ENCODE measurements at places on chromosomes 7 and 10.

DNA sequence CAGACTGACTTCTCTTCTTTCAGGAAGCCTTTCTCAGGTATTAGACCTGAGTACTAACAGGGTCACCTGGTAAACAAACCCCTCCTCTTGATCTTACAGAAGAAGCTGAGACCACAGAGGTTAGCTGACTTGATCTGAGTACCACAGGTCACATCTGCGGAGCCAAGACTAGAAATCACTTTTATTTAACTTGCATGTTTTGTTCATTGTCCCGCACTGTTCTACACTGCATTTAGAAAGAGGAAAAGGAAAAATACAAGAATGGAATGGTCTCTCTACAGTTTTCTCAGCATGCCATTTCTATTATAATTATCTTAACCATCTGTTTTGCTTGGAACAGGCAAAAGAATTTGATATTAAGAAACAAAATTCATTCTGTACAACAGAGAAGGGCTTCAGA, 245.6 kb upstream of the ETV1 start:
- no peak for DNase-seq

GRCh38 chr7:587767-588166, 68.1 kb upstream of the PDGFA start:
- DNase-seq, result no peak

DNA sequence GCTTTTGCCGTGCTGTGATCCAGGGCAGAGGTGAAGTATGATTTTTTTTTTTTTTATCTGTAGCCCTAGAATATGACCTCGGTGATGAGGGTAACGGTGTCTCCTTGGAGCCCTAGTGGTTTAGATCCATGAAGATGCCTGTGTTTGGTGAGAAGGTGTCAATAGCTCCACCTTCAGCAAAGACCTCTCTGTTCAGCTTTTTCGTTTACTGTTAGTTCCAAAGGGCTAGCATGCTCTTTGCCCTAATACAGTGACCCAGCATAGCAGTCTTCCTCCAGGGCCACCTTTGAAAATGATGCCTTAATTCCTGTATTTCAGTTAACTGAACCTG, 746 bp upstream of the MRPS16 start:
- DNase-seq, result no peak

DNA sequence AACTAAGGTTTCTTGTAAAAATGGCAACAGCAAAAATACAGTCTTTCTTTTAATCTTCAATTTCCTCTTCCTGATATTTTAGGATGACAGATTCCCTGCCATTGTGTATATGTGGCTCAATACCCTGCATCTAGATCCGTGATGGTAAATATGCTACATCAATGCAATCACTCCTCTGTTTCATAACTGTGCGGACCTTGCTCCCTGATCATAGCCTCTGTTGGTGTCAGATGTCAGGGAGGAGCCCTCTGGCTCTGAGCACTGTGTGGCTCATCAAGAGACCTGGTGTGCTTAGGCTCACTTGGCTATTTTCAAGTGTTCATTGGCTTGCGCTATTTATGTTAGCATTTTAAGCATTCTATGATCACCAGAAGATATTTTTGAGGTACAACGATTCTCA, 33.0 kb upstream of the AGR3 start:
- DNase-seq, result no peak

DNA sequence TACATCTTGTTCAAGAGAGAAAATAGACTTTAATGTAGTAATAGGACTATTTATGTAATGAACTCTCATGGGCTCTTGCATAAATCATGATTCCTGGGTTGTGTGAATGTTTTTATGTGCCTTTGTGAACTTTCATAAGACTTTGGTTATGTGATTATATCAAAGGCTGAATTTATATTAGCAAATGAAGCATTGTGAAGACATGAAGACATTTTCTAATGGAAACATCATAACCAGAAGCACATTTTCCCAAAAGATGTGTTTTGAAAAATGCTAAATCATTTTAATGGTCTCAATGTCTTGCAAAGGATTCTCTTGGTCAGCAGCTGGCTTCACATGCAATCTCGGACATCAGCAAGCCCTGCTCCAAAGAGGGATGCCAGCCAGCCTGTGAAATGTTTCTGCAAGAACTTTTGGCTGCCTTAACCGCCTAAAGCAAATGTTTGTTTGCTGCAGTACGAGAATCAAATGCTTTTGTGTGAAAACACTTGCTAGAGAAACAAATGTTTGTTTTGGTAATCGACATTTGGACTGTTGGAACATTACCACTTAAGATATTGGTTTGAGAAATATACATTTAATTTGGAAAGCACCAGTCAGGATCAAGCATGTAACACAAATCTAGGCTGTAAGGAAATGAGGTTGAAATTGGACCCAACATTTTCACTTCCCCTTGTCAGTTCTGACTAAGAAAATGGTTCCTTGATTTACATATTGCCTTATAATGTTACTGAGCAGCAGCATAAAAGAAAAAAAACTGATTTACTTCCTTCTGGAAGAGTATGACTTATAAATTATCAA, 102.1 kb downstream of the RTKN2 start:
- peak; percentile 40 for DNase-seq

DNA sequence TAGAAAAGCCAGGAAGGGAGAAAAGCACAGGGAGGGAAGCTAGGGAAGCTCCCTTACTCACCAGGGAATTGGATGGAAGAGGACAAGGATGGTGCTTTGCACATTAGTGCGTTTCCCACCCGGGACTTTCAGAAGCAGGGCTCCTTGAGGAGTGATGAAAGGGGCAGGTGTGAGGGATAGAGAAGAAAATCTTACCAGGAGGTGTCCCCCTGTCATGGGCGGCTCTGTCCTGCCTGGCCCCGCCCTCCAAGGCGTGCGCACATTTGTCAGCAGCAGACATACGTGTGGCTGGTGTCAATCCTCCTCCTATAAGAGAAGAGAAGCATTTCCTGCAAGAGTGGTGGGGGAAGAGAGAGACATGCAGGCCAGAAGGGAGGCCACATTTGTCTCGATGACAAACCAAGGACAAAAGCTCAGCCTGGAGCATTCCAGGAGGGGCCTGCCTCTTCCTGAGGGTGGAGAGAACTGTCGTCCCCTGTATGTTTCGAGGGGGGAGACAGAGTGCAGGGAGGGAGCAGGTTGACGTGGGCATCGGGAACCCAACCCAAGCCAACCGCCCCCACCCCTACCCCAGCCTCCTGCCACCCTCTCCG, 47.4 kb upstream of the COMTD1 start:
- no peak for DNase-seq

- DNase-seq, result no peak
These were observed 95.1 kb downstream of the SLIT1 start for GRCh38 chr10:97090644-97091043.

DNA sequence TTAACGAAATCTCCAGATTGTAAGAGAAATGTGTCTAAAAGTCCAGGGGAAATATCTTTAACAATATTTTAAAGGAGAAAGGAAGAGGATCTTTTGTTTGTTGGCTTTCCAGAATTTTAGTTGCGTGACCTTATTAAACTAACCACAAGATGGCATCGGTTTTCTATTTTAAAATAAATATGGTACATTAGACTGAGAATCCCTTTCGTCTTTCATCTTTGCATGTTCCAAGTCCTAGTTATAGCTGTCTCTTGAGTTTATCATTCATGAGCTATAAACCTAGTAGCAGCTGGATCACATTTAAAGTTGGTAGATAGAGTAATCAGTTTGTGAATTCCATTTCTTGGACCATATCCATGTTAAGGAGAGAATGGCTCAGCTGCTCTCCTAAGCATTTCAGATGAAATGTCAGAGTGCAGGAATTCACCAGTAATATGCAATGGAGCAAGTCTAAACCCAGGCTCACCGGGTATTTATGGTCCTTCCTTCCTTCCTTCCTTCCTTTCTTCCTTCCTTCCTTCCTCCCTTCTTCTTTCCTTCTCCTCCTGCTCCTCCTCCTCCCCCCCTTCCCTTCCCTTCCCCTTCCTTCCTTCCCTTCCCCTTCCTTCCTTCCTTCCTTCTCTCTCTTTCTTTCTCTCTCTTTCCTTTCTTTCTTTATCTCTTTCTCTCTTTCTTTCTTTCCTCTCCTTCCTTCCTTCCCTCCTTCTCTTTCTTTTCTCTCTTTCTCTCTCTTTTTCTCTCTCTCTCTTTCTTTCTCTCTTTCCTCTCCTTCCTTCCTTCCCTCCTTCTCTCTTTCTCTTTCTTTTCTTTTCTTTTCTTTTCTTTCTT, 57.8 kb upstream of the RAB18 start:
- DNase-seq, result peak; percentile 8

GRCh38 chr10:33333260-33334101, 986 bp downstream of the NRP1 start:
- DNase-seq, result no peak

DNA sequence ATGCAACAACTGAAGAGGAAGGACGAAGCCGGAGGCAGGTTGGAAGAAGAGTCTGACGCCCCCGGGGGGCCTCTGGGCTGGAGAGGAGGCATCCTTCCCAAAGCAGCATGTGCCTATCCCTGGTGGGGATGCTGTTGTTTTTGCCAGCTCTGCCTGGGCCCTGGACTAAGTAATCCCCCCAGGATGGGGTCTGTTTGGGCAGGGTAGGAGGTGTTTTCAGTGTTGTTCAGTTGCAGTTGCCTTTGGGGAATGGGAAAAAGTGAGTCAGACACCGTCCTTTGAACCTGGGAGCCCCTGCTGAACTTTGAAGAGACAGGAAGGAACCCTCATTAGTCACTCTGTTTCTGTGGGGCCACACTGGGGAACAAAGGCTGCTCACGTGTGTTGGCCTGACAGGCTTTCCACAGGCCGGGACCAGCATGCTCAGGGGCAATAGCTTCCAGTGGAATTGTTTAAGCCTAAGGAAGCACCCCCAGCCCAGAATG, 35.2 kb upstream of the GDF10 start:
- DNase-seq, result no peak

DNA sequence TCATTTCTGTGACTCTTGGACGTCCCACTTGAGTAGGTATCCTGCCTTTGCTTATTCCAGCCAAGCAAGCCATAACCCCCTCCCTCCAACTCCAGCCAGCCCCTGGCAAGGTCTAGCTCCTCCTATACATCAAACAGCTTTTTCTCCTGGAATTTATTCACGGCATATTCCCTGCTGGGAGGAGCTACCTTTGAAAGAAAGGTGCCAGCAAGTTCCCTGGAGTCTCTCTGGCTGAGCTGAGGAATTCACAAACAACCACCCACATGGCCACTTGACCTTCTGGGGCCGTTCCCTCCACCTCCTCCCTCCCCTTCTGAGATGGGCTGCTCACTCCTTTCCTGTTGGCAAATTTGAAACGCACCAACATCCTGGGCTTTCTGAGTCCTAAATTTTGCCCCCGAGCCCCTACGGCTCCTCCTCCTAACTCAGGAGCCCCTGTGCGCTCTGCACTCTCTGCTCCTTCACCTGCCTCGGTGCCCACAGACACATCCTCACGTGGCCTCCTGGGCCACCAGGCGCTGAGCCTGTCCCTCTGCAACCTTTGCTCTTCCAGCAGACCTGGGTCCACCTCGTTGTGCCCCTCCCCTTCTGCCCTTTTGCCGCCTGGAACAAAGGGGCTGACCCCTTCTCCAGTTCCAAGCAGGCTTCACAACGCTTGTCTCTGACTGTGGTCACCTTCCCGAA, 48.0 kb downstream of the HSPA12A start:
- DNase-seq, result no peak

GRCh38 chr7:18530224-18531179, 35.0 kb downstream of the HDAC9 start:
- DNase-seq, result no peak

GRCh38 chr7:36673703-36674102, 50.6 kb downstream of the AOAH start:
- DNase-seq, result no peak

DNA sequence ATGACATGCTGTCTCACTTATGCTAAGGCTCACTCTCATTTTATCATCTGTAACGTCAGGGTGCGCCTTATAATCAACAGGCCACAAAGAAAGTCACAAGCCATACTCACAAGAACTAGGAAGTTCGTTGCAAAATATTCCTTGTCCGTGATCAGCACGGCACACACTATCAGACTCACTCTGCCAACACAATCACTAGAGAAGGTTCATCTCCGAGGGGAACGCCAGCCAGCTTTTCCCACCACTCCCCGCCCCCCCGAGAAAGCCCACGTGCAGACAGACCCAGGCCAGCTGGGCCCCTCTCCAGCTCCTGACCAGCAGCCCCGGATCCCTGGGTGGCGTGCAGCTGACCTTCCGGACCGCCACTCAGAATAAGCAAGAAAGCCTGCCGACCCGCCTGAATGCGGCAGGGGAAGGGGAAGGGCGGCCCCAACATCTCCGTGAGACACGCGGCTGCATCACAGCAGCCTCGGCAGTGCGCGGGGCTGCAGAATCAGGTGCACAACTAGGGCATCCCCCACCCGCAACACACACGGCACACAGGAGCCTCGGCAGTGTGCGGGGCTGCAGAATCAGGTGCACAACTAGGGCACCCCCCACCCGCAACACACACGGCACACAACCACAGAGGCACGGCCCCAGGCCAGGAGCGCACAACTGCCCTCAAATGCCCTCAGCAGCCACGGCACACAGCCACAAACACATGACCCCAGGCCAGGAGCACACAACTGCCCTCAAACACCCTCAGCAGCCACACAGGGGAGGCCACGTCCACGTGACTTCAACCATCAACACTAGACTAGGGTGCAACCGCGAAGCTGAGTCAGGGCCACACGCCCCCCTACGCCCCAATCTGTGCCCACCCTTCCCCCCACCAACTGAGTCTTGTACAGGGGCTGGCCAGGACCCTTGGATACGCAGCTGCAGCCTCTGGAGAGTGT, 2.5 kb upstream of the GPR146 start:
- DNase-seq, result no peak

DNA sequence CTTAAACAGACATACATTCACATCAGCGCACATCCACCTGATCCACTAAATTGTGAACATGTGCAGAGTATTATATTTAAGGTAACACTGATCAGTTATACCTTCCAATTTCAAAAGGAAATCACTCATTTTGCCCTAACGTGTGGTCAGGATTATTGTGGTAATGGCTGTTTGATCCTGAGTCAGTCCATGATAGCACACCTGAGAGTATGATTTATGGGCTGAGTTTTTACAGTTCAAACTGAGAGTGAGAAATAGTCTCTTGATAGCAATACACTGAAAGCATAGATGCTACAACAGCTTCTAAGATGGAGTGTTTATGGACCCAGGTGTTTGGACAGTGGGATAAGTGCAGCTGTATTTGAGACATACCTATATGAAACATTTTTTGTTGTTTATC, 96.7 kb downstream of the KIF20B start:
- no peak for DNase-seq

- DNase-seq, result no peak
These were observed 83.1 kb downstream of the ADCY1 start for GRCh38 chr7:45657136-45657889.
